ENCODE measurements at places on chromosomes 6 and 20.

DNA sequence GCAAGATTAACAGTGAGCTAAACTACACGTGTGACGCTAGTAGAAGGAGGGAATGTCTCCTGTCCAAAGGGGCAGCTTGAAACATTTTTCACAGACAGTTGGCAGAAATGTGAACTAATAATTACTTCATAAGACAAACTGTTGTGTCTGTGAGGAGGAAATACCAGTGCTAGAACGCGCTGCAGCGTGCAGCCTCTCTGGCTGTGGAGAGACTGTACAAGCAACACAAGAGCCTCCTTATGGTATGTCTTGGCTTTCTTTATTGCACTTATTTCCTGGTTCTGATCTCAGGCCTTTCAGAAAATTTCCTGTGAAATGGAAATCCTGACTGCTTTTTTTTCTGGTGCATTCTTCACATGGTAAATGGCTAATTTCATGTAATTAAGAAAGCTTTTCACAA, 25.3 kb upstream of the TIAM2 start:
- DNase-seq = no peak

- DNase-seq = no peak
Observed at GRCh38 chr6:170298688-170299087, 7.8 kb upstream of the DLL1 start.

DNA sequence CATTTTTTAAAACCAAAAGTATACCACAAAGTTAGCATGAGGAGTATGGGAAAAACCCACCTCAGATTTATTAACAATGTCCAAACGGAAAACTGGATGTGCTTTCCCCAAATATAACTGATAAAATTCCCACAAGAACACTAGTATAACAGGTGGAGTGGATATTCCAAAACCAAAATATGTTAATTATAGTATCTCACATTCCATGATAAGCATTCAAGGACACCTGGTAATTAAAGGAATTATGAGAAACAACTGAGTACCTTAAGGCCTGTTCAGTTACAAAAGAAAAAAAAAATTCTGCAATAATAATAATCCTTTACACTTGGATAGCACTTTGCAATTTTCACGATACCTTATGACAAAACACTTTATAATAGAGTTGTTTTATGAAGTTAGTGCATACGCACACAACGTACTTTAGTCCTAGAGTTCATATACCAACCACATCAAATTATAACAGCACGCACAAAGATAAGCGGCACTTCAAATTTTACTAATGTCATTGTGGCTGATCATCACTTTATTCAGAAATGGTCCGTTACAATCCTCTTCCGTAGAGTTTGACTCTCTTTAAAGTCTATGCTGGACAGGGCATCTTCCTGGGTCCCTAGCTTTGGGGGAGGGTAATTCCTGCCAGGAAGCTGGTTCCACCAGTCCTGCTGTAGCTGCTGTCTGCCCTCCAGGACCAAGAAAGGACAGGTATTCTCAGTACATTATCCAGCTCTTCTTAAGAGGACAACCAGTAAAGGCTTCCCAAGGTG, 1.7 kb downstream of the CDK19 start:
- no peak for DNase-seq

DNA sequence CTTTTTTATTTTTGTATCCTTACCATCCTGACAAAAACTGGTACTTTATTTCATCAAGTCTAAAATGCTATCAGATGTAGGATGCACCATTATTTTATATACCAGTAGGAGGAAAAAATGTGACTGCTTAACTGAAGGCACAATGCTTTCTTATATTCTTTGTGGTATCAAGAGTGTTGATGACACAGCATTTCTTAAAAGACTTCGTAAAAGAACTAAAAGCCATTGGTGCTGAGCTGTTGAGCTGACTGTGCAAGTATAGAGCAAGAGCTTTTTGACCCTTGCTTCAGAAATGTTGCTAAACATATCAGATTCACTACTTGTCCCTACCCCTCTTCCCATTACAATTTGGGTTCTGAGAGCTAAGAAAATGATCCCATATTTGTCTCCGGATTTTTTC, 17.5 kb downstream of the SF3B5 start:
- DNase-seq = no peak

GRCh38 chr6:127791779-127792528, 108.9 kb downstream of the THEMIS start:
- DNase-seq = no peak

- DNase-seq = no peak
Observed at GRCh38 chr6:71810880-71811279, 75.5 kb upstream of the RIMS1 start.

- DNase-seq = no peak
Observed at GRCh38 chr6:21414065-21414464, 179.5 kb upstream of the SOX4 start.

DNA sequence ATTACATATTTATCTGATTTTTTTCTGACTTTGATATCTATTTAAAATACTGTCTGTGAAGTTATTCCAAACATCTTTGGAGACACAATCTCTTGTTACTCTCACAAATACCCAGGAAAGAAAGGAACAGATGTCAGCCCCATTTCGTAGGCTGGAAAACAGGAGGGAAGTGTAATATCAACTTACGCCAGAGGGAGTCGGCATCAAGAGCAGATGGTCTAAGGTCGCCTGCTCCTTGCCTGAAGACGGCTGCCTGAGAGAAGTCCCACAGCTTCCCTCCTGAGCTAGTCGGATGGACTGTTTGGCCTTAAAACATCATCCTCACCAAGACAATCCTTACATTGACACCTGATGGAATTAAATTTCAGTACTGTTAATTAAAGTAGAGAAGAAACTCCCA, 13.4 kb downstream of the CST7 start:
- DNase-seq = no peak

GRCh38 chr6:166464068-166465002, 81.6 kb upstream of the MPC1 start:
- DNase-seq = no peak

DNA sequence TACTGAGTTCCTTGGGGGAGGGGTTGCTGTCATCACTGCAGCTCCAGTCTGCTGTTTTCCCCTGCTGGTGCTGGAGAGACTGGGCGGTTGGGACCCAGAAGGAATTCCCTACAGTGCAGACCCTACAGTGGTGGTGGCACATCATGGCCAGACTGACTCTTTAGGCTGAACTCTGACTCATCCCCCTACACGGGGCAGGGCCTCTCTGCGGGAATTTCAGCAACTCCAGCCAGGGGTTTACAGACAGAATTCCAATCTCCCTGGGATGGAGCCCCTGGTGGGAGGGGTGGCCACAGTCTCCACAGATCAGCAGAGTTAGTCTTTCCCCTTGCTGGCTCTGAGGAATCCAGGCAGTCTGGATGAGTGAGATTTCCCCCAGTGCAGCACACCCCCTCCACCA, 46.9 kb upstream of the MAPK13 start:
- no peak for DNase-seq
